ENCODE measurements at places on chromosomes 7 and 10.
A peak's percentile ranks its signal among the peaks of the same experiment; 100 is the strongest.

DNA sequence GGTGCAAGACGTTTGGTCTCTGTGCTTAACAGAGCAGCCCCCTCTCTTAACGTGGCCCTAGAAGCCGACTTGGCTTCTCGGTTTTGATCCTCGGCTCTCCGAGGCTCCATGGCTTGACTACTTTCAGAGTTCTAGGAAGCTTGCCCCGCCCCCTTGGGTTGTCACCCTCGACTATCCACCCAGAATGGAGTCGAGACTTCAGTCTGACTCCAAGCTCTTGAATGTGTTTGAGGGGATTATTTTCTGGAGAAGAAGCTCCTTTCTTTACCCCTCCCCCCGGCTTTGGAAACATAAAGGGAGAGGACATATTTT lies 448 bp downstream of the SEC24C start:
- peak; percentile 41 for DNase-seq

DNA sequence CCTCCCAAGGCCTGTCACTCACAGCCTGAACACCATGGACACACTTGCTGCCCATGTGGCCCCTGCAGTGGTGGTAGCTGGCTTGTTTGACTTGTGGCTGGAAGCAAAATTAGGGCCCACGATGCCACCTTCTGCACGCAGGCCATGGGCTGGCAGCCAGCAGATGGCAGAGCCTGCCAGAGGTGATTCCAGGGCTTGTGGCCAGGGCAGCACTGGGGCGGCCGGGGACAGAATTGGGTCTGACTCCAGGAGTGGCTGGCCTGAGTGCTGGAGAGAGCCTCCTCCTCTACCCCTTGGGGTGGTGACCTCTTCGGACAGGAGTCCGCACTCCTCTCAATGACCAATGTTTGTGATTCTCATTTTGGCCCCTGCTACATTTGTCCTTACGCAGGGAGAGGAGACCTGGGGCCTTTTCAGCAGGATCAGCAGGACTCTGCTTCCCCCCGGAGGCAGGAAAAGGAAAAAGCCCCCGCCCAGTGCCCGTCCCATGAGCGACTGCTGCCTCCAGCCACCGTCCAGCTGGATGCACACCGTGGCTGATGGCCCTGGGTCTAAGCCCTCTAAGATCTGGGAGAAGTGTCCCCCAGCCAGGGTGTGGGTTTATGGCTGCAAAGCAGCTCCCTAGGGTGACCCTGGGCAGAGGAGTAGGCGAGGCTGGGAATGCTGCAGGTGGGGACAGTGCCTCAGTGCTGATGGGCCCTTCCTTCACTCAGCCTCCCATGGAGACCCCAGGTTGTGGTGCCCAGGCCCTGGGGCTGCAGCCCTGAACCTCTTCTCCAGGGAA lies 26.5 kb downstream of the DNAJB12 start:
- no peak for DNase-seq

- no peak for DNase-seq
Observed at GRCh38 chr10:8389630-8390029, 335.1 kb downstream of the GATA3 start.

- no peak for DNase-seq
Observed at GRCh38 chr10:20094226-20094976, 278.2 kb downstream of the PLXDC2 start.

- no peak for DNase-seq
Observed at GRCh38 chr7:150759479-150759878, 22.3 kb downstream of the GIMAP5 start.

DNA sequence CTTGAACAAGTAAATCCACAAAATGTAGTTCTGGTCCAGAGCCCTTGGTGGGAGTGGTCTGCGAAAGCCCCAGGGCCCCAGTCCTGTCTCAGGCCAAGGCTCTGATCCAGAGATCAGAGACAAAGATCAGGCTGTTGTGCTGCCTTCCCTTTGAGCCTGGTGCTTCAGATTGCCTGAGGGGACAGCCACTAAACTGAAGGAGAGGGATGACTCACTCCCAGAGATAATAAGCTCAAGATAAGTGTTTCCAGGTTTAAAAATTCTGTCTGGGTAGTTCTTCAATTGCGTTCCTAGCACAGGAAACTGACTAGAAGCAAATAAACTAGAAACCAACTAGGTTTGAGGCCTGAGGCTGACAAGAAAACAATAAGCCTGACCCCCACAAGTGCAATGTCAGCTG lies 190.2 kb downstream of the RAMP3 start:
- DNase-seq: no peak

- no peak for DNase-seq
Observed at GRCh38 chr10:75616874-75617478, 185.6 kb downstream of the LRMDA start.
